ENCODE measurements at places on chromosomes 12 and 14.
A peak's percentile ranks its signal among the peaks of the same experiment; 100 is the strongest.

DNA sequence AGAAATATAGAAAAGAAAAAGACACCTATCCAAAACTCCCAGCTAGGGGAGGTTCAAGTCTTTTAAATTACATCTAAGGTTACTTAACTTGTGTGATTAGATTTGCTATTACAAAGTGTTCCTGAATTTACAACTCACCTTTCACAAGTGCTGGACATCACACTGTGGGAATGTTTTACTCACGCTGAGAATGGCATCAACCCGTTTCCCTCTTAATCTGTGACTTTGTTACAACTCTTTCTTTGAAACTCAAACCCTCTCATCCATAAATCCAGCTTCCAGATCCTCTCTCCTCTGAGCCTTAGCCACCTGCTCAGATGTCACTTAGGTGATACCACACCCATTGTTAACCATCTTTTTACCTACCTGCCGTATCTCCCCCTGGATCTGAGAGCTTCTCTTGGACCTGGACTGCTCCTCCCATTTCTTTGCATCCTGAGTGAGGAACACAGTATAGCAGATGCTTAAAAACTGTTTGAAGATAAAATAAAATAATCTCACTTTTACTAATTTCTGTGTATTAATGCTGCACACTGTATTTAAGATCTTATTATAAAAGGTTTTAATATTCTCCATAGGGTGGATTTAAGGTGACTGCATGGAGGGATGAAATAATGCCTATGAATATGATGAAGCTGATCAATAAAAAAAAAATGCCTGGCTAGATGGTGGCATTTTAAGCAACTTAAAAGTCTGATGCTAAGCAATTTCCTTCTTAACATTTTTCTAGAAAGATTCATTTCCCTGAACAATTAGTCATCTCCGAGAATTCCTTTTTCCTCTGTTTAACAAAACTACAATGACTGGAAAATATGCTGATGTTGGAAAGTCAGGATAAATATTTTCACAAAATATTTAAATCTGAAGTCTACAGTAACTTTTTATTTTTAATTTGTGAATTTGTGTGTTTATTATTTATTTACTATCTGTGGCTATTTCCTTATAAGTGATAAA is 39.1 kb upstream of the NAP1L1 start:
- no peak for DNase-seq

GRCh38 chr12:53190108-53190729 is 9.5 kb upstream of the CSAD start:
- peak; percentile 26 for DNase-seq

GRCh38 chr14:103396463-103396862 is 11.2 kb downstream of the MARK3 start:
- no peak for DNase-seq

DNA sequence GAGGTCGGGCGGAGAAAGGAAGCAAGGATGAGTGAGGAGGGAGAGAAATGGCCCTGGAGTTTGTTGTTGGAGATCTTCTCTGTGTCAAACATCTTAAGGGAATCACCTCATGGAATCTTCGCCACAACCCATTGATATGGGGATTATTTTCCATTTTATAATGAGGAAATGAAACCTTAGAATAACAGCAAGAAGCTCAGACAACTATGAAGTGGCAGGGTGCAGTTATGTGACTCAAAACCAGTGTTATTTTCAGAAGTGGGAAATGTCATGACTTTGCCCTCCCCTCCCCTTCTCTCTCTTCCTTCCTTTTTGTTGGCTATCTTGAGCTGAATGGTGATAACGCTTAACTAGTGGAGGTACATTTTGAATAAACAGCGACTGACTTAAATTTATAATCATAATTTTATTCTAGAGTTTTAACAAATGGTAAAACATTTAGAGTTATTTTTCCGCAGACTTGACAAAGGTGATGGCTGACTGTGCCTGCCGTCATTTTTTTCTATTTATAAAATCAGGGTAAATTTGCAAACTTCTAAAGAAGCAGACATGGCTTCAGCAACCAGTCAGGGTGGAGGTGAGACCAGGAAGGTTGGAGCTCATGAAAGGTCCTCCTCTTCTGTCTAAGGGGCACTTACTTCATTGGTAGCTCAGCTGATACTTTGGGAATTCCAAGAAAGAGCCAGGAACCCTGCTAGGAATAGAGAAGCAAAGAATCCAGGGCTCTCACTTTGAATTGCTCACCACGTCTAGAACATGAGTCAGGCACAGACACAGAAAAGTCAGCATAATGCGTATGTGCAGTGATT is 232.4 kb downstream of the RGS6 start:
- no peak for DNase-seq

DNA sequence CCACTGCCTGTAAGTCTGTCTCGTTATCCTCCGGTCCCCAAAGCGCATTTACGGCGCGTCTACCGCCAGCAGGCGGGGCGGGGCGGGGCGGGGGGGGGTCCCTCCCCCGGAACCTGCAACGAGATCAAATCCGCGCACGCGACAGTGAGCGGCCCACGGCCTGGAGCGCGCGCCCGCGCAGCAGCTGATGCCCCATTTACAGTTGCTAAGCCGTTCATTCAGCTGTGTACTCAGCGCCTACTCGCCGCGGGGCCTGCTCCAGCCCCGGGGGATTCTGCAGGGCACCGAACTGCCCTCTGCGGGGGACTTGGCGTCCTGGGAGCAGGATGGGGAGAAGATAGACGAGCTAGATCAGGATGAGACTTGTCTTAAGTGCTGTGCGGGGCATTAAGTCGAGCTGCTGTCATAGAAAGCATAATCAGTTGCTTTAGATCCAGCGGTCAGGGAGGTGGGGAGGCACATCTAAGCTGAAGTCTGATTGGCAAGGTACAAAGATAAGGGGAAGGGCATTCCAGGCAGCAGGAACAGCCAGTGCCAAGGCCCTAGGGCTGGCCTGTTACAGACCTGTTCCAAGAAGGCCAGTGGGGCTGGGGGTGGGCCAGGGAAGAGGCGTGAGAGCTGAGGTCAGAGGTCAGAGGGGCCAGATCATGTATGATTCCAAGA is 1.4 kb upstream of the CCDC85C start:
- peak; percentile 65 for DNase-seq

DNA sequence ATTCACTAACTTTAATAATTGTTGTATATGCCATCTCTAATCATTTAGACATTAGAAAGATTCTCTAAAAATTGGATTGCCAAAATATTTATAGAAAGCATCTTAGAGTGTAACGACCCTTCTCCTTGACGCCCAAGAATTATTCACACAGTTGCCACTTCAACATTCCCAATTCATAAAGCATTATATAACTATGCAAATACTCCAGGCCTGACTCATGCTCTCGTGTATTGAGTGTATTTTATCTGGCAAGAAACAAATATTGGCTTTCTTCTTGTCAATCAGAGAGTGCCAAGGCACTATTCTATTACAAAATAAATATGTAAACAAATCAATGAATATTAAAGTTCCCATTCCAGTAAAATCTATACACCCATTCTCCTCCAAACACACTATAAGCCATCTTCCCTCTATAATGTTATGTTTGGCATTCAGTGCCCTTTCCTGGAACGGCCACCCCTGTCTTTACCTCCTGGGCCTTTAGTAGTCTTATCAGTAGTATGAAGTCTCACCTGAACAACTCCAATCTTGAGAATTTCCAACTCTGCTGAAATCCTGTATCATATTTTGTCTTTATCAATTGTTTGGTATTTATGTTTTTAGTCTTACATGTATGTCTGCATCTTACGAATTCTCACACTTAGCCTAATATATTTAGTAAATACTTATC is 182.6 kb downstream of the PIK3C2G start:
- no peak for DNase-seq

Measured in stimulated activated CD8-positive, alpha-beta memory T cell treated with anti-CD3 and anti-CD28 coated beads, Interleukin-2, amount 100 ng/mL, for 1 hour (primary cell).